Inflammatory macrophage treated with lipopolysaccharide for 1 hour (primary cell): ENCODE measurements at places on chromosomes 2 and 18.

GRCh38 chr2:196808083-196808665 lies 981 bp downstream of the C2orf66 start:
- no peak for DNase-seq

DNA sequence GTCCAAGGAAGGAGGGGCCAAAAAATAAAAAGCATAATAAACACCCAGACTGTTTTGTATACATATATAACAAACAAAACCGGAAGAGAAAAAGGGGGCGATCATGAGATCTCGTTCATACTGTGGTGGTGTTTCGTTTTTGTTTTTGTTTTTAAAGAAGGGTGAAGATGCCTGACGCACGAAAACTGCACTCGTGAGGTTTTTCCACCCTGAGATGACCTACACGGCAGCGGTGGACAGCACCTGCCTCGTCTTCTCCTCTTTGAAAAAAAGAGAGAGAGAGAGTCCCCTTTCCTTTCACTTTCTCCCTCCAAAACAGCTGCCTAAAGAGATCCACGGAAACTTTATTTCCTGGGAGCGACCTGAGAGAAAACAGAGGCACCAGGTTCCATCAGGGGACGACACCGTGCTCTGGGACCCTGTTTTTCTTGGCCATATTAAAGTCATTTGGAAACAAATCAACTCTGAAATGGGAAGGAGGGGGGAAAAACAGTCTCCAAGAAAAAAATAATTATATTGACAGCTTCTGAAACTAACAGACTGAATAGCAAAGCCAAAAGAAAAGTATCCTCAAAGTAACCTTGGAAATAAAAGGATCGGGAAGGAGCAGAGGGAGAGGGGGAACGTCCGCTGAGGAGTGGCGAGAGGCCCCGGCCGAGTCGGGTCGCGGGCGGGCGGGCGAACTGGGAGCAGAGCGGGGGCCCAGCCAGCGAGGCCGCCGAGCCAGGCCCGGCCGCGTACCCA lies 3.5 kb downstream of the POU3F3 start:
- no peak for DNase-seq

DNA sequence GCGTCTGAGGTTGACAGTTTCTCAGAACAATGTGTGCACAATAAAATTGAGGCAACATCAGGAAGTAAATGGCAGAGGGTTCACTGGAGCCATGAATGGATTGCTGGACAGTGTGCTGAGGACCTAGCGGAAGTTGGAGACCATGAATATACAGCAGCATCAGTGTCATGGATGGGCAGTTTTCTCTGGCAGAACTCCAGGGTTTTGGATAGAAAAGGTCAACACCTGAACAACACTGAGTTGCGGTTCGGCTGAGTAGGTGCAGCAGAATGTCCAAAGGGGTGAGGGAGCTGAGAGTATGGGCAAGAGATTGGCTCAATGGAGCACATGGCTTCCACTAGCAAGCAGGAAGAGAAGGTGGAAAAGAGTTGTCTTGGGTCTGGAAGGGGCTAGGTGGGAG lies 73.7 kb downstream of the DNER start:
- no peak for DNase-seq

DNA sequence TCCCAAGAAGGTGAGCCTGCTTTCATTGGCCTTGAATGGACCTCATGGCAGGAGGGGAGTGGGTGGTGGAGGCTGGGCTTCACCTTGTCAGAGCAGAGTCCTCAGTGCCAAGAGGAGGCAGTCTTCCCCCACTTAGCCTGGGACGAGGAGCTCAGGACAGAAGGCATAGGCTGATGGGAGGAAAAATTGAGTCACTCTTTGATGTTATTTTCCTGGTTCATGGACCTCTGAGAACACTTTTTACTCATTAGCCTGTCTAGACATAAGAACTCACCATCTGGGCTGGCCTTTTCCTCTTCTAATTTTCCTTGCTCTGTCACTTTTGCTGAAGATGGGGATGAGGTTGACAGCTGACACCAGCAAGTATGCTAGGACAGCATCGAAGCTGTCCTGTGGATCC lies 225.7 kb upstream of the TNP1 start:
- no peak for DNase-seq

GRCh38 chr2:147222506-147222905 lies 622.3 kb upstream of the ACVR2A start:
- DNase-seq: no peak

- DNase-seq: no peak
These were observed 146.3 kb upstream of the LMAN1 start for GRCh38 chr18:59505356-59505755.

DNA sequence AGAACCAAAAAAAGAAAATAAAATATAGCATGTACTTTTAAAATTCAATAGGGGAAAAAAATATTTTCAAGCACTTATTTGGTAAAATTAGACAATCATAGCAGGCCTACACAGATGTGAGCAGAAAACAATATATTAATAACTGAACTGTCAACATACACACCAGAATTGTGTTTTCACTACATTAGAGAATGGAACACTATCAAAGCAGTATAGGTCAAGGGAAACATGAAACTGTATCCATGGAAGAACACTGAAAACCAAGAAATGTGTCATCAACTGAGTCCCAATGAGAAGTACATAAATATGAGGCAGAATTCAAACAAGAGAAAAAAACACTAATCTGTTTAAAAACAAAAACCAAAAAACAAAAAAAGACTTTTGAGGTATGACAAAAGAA lies 132.4 kb downstream of the USP34 start:
- DNase-seq: no peak

- DNase-seq: no peak
These were observed 322.2 kb downstream of the ETAA1 start for GRCh38 chr2:67719351-67719750.

- peak; percentile 98 for DNase-seq
These were observed at the start of gene ATF2 for GRCh38 chr2:175167792-175168563. Gene ATF2 (minus strand): TSS chr2:175168203. CDS start chr2:175136443, 31,760 bp downstream.

- DNase-seq: no peak
These were observed 107.1 kb downstream of the NFATC1 start for GRCh38 chr18:79502782-79503181.

DNA sequence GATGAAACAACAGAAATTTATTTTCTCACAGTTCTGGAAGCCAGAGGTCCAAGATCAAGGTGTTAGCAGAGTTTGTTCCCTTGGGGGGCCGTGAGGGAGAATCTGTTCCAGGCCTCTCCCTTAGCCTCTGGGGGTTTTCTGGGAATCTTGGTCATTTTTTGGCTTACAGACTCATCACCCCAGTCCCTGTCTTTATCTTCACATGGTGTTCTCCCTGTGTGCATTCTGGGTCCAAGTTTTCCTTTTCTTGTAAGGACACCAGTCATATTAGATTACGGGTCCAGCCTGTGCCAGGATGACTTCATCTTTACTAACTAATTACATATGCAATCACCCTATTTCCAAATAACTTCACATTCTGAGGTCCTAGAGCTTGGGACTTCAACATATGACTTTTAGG lies 292.5 kb upstream of the TRIB2 start:
- no peak for DNase-seq

DNA sequence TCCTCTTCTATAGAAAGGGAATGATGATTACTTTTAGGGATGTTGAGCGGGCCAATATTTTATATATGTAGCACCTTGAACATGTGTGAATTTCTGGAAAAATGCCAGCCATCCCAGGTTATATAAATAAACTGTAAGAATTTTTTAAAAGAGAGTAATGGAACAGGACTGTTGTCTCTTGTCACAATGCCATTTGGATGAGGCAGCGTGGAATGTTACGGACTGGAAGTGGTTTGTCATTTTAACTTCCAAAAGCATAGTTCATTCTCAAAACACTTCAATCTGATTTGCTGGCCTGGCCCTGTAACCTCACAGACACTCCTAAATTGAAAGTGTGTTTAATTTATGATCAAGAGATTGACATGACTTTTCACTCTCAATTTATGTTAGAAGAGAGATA lies 70.8 kb downstream of the TPGS2 start:
- no peak for DNase-seq

GRCh38 chr2:128645631-128646030 lies 327.0 kb upstream of the HS6ST1 start:
- DNase-seq: no peak

DNA sequence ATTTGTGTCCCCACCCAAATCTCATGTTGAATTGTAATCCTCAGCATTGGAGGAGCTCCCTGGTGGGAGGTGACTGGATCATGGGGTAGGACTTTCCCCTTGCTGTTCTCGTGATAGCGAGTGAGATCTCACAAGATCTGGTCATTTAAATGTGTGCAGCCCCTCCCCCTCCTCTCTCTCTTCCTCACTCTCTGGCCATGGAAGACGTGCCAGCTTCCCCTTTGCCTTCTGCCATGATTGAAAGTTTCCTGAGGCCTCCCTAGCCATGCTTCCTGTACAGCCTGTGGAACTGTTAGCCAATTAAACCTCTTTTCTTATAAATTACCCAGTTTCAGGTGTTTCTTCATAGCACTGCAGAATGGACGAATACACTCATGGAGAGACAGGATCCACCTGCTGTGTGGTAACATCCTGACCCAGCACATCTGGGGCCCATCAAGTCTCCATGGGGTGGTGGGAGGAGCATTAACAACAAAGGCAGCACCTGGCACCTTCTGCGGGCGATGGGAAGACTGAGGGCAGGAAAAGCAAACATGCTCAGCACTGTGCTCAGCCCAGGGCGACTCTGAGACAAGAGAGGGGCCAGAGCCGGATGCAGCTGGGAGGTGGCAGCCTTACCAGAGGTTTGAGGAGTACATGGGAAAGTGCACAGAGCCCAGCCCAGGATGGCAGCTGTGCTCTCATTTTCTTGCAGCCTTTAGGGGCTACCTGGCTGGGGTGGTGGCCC lies 16.2 kb upstream of the ALPP start:
- DNase-seq: no peak

- DNase-seq: peak; percentile 84
These were observed 378.5 kb upstream of the ID2 start for GRCh38 chr2:8303322-8303832.

DNA sequence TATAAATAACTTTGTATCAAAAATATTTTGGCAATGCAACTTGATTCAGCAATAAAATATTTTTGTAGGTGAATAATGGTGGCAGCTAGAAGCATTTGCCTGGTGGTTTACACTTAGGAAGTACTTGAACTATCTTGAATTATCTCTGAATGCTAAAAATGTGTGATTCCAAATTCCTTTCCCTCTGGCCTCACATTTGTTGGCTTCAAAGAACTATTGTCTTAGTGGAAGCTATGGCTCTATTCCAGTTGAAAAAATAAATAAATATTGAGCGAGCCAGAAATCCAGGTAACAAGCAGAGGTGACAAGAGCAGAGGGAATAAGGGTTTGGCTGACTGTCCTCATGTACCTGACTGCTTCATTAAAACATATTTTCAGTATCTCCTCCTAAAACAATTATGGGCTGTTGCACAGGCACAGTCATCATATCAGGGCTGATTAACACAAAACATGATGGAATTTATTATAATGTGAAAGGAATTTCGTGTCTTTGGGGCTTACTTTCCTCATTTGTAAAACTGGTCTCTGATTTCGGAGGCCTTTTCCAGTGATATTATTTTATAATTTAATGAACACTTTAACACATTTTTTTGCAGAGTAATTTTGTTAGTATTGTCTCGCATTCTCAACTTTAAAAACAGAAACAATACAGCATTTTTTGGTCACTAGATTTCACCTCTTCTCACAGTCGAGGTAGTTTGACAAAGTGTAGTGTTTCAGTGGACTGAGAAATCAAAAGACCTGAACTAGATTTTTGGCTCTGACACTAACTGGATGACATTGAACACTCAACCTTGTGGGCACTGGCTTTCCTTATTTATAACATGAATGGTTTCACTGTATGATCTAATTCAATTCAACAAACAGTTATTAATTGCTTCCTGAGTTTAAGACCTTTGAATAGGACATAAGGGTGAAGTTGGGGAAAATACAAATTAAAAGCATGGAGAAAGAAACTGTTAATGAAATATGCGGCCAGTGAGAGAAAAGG lies 7.8 kb upstream of the CAVIN2 start:
- DNase-seq: no peak

DNA sequence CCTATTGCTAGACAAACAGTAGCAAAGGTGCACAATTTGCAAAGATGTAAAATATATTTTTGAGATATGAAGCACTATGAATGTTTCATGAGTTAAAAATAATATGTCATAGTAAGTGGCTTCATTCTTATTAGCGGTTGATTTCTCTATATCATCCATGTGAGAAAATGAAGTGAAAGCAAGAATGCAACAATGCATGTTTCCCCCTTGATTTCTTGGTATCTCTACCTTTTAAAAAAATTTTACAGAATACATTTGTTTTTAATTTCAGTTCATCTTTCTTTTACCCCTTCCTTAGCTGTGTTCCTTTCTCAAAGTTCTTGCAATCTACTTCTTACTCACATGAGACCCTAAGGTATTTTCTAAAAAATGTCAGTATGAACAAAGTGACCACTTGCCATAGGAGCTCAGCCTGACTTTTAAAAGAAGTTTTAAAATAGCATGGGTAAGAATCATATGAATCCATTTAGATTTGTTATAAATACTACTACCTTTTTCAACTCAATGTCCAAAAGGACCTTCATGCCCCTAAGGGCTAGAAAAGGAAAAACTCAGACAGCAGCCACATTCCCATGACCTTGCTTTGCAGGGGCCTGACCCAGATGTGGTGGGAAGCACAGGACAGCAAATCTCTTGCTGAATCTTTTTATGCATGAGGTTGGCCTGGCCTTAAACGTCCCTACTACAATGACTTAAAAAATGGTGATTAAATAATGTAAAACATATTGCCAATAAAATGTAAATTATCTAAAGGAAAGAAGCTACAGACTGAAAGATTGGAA lies 14.8 kb upstream of the SLC38A11 start:
- DNase-seq: no peak

- no peak for DNase-seq
These were observed 37.6 kb downstream of the SMAD7 start for GRCh38 chr18:48913201-48913600.

GRCh38 chr18:2337552-2338141 lies 233.7 kb downstream of the METTL4 start:
- peak; percentile 11 for DNase-seq

DNA sequence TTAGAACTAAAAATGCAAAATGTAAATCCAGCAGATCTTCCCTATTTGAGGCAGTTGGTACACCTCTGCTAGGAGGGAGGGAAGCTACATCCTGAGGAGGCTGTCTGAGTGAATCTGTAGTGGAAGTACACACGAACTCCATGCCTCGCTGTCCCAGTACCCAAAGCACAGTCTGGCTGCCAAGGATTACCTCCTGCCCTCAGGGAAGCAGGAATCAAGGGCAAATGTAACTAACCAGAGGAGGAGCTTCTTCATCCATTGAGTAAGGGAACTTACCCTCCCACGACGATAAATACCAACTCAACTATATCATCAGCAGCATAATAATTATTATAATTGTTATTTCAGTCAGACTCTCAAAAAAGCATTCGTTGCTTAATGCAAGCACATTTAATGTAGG lies 2.1 kb downstream of the DHRS9 start:
- DNase-seq: peak; percentile 44
